ENCODE measurements at places on chromosomes 1 and 21. TPM values are rescaled to one million over a fixed set of nuclear protein-coding genes. Genes with fewer than 3 reads are reported as not detected.

The RCSD1 gene
- 0.98 TPM for total RNA-seq

The PPT1 gene
- 37.0 TPM for total RNA-seq

The U2AF1 gene
- total RNA-seq: 13.8 TPM

The KRTAP20-1 gene
- not detected for total RNA-seq

DNA sequence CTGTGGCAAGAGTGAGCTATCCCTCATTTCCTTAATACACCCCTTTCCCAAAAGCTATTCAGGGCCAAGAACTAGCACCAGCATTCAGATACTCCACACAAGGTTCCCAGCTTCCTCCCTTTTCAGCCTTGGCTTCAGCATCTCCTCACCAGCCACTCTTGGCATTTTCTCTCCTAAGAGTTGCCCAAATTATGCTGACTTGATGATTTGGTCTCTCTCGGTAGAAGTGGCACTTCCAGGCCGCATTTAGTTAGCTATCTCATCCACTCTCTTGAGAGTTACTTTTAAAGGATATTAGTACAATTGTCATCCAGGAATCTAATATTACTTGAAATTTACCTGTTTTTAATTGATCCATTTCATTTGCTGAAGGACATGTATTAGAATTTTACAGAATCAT lies 199.0 kb upstream of the DMRTA2 start:
- H3K4me3 ChIP-seq: no peak overlapping the region
- DNase-seq: no peak
- H3K27me3 ChIP-seq: no peaks in the 10 kb centered on the region
- no peak overlapping the region for H3K27ac ChIP-seq
- H3K36me3 ChIP-seq: no peaks in the 10 kb centered on the region
- H3K4me1 ChIP-seq: peaks cover 6% of the 10 kb centered on the region

- no peaks in the 10 kb centered on the region for H3K36me3 ChIP-seq
- H3K4me1 ChIP-seq: no peaks in the 10 kb centered on the region
- H3K27ac ChIP-seq: no peak overlapping the region
These were observed 14.9 kb upstream of the GUK1 start for GRCh38 chr1:228125185-228125584.

DNA sequence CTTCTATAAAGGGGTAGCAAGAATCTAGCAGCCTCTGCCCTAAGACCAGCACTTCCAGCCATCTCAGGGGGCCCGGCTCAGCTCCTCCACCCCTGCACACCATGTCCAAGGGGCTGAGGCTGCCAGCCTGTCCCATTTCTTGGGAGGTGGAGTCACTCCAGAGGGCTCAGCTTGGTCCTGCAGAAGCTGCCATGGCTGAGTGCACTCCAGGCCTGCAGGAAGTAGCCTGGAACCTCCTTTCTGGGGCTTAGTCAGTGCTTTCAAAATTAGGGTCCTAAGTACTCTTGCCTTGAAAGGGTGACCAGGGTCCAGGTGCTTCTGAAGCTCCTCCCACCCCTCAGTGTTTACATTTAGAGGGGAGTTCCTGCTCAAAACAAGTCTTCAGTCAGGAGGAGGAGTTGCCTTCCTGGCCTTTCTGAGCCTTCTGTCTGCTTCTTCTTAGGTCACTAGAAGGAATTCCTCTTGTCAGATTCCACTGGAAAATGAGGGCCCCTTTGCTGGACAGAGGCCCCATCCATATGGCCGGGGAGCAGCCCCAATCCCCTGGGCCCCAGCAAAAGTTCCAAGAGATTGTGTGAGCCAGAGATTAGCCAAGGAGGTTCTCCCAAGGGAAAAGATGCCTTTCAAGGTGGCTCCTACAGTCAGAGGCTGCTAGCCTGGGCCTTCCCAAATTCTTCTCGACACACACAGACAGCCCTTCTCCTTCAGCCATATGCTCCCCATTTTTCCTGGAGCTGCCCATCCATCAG lies 128.1 kb upstream of the VAMP3 start:
- H3K4me1 ChIP-seq: peaks cover 2% of the 10 kb centered on the region
- H3K4me3 ChIP-seq: no peak overlapping the region
- H3K27ac ChIP-seq: no peak overlapping the region
- no peaks in the 10 kb centered on the region for H3K27me3 ChIP-seq
- no peaks in the 10 kb centered on the region for H3K36me3 ChIP-seq

DNA sequence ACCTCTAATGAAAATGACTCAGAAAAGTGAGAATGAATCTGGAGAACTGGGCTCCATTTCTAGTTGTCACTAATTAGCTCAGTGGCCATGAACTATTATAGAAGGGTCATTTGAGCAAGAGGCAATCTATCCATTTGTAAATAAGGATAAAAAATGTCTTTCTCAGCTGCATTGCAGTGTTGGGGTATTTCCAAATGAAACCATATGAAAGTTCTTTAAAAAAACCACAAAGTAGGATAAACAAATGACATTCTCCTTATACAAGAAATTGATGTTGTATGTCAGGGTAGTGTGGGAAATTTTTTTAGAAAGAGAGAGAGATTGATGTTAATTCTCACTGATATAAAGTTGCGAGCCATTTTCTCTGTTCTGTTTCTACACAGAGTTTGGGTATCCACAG lies 26.0 kb downstream of the FMO3 start:
- no peak overlapping the region for H3K27ac ChIP-seq
- H3K36me3 ChIP-seq: no peaks in the 10 kb centered on the region
- no peaks in the 10 kb centered on the region for H3K4me1 ChIP-seq
- no peak overlapping the region for H3K4me3 ChIP-seq

- no peaks in the 10 kb centered on the region for H3K27me3 ChIP-seq
- no peaks in the 10 kb centered on the region for H3K36me3 ChIP-seq
- no peak overlapping the region for H3K27ac ChIP-seq
- H3K4me3 ChIP-seq: peak overlapping the region; percentile 84
- no peak for DNase-seq
These were observed 1.6 kb downstream of the CNIH4 start for GRCh38 chr1:224358237-224358636.

- DNase-seq: peak; percentile 37
- H3K27me3 ChIP-seq: no peaks in the 10 kb centered on the region
- H3K27ac ChIP-seq: peak overlapping the region; percentile 90
- peaks cover 7% of the 10 kb centered on the region for H3K4me1 ChIP-seq
- peak overlapping the region; percentile 53 for H3K4me3 ChIP-seq
These were observed 83.1 kb downstream of the HHIPL2 start for GRCh38 chr1:222464841-222465210.

DNA sequence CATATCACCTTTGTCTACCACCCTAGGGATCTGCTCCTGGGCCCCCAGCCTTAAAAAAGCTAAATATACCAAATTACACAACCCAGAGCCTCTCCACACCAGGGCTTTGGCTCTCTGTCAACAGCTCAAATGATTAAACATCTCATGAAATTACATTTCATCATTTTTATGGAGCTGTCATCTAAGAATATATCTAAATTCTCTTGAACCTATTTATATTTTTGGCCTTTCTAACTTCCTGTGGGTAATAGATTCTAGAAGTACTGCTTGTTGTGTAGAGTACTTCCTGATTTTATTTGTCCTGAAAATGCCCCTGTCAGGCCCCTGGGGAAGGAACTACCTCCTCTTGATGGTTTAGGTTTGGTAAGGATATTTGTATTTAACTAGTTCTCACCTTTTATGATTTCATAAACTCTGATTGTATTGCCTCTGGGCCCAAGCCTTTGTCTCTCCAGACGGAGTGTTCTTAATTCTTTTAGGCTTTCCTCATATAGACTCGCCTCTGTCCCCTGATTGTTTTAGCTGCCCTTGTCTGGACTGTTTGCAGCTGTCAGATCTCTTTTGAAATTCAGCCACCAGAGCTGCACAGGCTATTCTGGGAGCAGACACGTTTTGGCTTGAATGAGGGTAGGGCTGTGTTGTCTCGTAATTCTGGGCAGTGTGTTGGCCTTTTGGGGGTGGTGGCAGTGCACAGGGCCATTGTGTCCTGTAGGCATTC lies 16.6 kb downstream of the MYOG start:
- no peak for DNase-seq
- H3K4me3 ChIP-seq: no peak overlapping the region
- peaks cover 21% of the 10 kb centered on the region for H3K27me3 ChIP-seq
- no peak overlapping the region for H3K27ac ChIP-seq
- no peaks in the 10 kb centered on the region for H3K36me3 ChIP-seq

GRCh38 chr1:70034403-70034802 lies 171.0 kb downstream of the LRRC40 start:
- no peak overlapping the region for H3K4me3 ChIP-seq
- DNase-seq: peak; percentile 51
- H3K27ac ChIP-seq: no peak overlapping the region
- H3K36me3 ChIP-seq: no peaks in the 10 kb centered on the region

DNA sequence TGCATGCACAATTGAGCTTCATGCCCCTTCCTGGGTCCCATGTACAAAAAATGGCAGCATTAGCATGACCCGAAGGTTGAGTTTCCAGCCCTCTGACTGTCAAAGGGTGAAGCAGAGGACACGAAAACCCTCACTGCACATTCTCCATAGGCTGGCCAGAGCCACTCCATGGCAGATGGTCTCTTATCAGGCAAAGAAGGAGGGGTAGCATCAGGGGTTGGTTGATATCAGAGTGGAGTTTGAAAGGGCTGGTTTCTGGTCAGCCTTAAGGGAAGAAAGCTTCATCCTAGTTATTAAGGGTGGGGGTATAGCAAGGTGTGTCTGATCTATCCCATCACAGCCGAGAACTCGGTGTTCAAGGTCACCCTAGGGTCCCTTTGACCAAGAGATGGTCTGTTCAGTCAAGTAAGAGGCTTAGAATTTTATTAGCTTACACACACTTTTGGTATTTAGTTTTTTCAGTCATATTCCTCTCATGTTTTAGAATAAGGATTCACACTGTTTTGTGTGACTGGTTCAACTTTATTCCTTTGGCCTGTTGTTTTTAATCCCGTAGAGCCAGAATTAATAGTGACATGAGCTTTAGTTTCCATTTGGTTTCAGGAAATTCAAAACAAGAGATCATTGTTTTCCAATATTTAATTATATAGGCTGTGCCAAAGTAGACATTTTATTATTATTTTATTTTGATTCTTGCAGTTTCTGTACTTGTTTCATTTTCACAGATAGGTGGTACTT lies 199.9 kb upstream of the FMN2 start:
- no peak overlapping the region for H3K4me3 ChIP-seq
- no peaks in the 10 kb centered on the region for H3K36me3 ChIP-seq
- DNase-seq: no peak
- H3K27ac ChIP-seq: no peak overlapping the region
- H3K27me3 ChIP-seq: no peaks in the 10 kb centered on the region

DNA sequence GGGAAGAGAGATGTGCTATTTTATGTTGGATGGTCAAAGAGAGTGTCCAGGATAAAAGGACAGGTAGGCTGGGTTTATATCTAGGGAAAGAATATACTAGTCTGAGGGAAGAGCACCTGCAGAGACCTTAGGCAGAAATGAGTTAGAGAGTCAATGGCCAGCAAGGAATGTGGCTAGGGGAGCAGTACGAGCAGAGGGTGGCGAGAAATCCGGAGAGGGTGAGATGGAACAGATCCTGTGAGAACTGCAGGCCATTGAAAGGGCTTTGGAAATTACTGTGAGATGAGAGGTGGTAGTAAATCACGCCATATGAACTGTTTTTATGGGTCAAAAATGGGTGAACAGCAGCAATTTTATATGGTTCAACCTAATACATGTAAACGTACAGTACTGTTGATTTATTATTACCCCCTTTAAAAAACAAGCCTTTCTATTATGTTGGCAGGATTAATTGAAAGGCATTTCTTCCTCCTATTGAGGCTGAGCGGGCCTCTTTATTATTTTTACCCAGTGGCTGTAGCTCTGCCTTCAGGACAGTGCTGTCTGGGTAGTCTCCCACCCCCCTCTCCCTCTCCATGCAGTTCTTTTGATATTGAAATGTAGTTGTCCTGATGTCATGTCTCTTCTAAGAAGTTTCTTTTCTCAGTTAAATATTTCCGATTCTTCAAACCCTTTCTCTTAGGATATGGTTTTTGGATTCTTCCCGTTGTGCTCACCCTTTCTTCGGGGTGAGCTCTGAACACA lies 75.2 kb upstream of the CD1D start:
- H3K4me3 ChIP-seq: no peak overlapping the region
- H3K4me1 ChIP-seq: peaks cover 10% of the 10 kb centered on the region
- H3K27me3 ChIP-seq: peaks cover 13% of the 10 kb centered on the region
- no peak for DNase-seq

- no peaks in the 10 kb centered on the region for H3K36me3 ChIP-seq
- H3K27me3 ChIP-seq: no peaks in the 10 kb centered on the region
- no peak overlapping the region for H3K27ac ChIP-seq
- DNase-seq: no peak
- no peak overlapping the region for H3K4me3 ChIP-seq
- no peaks in the 10 kb centered on the region for H3K4me1 ChIP-seq
These were observed 973.7 kb downstream of the LTN1 start for GRCh38 chr21:28018741-28019669.

GRCh38 chr1:221689138-221689537 lies 52.8 kb downstream of the DUSP10 start:
- H3K4me3 ChIP-seq: no peak overlapping the region
- no peaks in the 10 kb centered on the region for H3K4me1 ChIP-seq
- no peaks in the 10 kb centered on the region for H3K27me3 ChIP-seq
- H3K27ac ChIP-seq: no peak overlapping the region

GRCh38 chr21:28337315-28337714 lies 655.4 kb downstream of the LTN1 start:
- DNase-seq: peak; percentile 24
- H3K4me3 ChIP-seq: no peak overlapping the region
- H3K27me3 ChIP-seq: no peaks in the 10 kb centered on the region
- no peak overlapping the region for H3K27ac ChIP-seq

GRCh38 chr1:73537400-73537799 lies 660.6 kb downstream of the LRRIQ3 start:
- no peaks in the 10 kb centered on the region for H3K4me1 ChIP-seq
- no peak overlapping the region for H3K4me3 ChIP-seq
- DNase-seq: no peak
- no peaks in the 10 kb centered on the region for H3K27me3 ChIP-seq

DNA sequence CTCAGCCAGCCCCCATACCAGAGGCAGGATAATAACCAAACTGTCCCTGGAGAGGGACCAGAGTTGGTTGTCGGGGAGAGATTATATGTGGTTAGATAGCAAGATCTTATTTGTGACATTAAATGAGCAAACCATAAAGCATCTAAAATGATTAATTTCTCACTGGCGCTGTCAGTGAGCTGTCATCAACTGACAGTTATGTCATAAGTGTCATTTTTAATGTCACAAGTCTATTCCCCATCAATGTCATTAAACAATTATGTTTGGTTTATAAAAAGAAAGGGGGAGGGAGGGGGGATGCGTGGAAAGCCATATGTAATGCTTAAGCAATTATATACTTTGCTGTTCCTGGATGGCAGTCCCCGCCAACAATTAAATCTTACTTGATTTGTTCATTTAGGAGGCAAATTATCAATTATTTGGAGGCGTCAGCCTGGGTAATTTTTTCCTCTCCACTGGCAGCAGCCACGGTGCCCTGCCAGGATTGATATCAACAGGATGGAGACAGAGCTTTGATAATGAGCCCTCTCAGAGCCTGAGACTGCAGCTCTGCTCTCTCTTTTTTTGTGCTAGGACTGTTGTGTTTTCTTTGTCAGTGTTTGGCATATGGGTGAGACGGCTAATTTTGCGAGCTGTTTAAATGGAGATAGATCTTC lies 333.6 kb upstream of the CAMK1G start:
- H3K4me3 ChIP-seq: no peak overlapping the region
- no peaks in the 10 kb centered on the region for H3K27me3 ChIP-seq
- H3K4me1 ChIP-seq: no peaks in the 10 kb centered on the region
- H3K36me3 ChIP-seq: no peaks in the 10 kb centered on the region

Data from astrocyte (in vitro differentiated cells and primary cell).